ENCODE measurements at places on chromosomes 4 and X.
A peak's percentile ranks its signal among the peaks of the same experiment; 100 is the strongest.

- DNase-seq: no peak
Observed at GRCh38 chr4:121741751-121742150, 23.2 kb downstream of the SMIM43 start.

DNA sequence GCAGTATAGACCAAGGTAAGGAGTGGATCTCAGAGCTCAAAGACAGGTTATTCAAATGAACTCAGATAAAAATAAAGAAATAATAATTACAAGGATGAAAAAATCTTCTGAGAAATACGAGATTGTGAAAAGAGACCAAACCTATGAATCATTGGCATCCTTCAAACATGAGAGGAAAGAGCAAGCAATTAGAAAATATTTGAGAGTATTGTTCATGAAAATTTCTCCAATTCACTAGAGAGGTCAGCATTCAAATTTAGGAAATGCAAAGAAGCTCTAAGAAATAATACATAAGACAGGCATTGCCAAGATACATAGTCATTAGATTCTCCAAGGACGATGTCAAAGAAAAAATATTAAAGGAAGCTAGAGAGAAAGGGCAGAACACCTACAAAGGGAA lies 93.5 kb upstream of the GALNTL6 start:
- DNase-seq: no peak

DNA sequence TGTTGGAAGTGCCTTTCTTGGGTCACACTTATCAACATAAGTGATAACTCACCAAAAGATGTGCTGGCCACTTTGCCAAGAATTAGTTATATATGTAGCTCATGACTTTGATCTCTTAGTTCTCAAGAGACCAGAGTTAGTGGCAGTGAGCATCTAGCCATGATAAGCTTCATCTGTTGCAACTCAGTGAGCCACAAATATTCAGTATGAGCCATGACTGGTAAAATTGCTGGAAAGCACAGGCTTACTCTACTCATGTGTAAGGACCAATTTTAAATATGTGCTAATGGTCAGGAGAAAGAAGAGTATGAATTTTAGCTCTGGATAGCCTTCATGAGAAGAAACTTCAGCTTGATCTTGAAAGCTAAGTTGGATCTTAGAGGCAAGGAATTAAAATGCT lies 59.4 kb upstream of the TLL1 start:
- no peak for DNase-seq

DNA sequence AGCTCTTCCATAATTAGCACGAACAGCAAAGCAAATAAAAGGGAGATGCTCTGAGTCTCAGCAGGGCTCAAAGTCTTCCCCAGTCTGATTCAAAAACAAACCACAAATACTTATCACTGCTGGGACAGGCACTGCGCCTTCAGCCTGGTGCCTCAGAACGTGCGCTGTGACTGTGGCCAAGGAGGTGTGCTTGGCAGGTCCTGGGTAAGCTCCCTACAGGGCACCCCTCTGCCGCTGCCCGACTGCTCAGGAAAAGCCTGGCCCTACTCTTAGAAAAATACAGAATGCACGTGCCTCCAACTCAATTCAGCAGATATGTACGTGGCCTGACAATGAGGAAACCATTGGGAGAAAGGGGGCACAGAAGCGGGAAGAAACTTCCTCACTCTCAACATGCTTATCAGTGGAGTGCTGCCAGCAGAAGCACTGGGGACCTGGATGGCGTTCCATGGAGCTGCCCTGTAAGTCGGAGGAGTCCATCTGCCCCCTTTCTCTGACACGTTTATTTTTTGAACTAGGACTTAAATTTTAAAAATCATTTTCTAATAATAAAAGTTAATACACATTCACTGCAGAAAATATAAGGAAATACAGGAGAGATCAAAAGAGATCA lies 86.8 kb downstream of the GATB start:
- DNase-seq: no peak

DNA sequence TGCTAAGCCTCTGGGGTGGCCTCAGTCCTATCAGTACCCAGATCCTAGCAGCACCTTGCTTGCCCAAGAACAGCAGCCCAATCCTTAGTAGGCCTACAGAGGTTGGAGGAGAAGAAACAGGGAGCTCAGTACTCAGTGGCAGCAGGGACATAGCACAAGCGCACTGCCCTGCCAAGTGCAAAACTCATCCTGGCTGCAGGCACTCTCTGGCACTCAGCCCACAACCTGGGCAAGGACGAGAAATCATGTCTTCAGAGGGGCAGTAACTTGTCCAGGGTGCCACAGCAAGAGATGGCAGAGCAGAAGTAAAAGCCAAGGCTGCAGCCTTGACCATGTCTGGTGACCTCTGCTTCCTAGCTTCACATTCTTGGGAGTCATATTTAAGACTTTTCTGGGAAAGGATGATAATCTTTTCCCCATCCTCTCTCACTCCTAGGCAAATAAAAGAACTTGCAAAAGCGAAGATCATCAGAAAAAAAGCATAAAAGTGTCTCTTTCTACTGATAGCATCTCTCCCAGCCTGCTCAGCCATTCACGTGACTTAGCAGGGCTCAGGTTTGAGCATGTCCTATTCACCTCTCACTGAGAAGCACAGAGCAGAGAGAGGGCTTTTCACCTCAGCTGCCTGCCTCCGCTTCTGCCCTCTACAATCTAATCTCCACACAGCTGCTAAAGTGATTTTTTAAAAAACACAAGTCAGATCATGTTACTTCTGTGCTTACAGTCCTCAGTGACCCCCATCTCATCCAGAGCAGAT lies 37.2 kb upstream of the MAGEA4 start:
- DNase-seq: no peak

DNA sequence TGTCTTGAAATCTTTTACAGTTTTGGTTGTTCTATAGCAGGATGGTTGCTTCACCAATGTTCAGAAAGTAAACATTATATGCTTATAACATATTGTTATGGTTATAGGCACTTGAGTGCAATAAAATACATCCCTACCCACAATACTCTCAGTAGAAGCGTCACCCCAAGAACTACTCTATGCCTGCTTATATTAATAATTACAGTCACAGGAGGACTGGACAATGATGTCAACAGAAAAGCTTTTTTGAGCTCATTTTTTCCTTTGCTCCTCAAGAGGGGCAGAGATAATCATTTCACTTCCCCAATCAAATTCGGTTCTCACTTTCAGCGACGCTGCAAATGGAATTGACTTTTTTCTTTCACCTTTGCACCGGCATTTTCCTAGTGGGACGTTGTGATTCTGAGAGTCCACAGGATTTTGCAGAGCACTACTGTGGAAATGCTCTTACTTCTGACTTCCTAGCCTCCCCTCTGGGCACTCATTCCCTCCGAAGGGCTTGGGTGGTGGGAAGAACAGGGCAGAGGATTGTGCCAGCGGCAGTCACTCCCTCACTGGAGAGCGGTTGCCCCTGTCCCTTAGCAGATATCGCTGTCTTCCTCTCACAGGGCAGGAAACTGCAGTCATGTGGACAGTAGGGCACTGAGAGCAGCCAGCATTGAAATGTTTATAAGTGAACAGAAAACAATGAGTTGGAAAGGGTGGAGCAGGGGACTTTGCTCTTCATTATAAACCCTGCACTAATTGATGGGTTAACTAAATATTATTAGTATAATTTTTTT lies 24.9 kb upstream of the SGMS2 start:
- no peak for DNase-seq

DNA sequence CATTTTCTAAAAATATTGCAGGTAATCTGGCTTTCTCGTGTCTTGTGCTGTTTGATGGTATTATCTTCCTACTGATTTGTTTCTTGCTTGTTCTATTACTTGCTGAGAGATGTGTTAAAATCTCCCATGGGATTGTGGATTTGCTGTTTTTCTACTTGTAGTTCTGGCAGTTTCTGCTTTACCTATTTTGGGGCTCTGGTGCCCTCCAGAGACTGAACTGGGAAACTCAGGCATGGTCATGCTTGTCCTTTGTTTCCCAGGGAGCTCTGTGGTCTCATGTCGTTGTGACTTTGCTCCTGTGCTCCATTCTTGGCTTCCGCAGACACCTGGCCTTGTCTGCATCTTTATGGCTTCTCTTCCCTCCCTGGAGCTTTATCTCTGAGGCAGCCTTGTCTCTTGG lies 39.5 kb downstream of the NSD2 start:
- DNase-seq: peak; percentile 77
